T-helper 1 cell (primary cell): ENCODE measurements at places on chromosomes 3 and 15.

GRCh38 chr3:132870541-132870940 is 148.3 kb upstream of the NPHP3 start:
- DNase-seq = no peak

DNA sequence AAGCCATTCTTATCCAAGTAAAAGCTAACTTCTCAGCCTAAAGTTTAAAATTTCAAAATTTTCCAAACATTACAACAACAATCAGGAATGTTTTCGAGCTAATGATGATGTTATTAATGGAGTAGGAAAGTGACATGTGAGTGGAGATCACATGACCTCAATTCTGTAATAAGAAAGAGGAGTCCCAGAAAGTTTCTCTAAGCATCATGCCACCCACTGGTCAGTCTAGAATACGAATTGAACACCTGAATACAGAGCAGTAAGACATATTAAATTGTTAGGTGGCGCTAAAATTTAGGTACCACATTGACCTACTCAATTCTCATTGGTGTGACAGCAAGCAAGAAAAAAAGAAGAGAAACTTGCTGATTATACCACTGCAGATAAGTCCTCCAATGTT is 163.9 kb downstream of the DCLK3 start:
- DNase-seq = no peak

DNA sequence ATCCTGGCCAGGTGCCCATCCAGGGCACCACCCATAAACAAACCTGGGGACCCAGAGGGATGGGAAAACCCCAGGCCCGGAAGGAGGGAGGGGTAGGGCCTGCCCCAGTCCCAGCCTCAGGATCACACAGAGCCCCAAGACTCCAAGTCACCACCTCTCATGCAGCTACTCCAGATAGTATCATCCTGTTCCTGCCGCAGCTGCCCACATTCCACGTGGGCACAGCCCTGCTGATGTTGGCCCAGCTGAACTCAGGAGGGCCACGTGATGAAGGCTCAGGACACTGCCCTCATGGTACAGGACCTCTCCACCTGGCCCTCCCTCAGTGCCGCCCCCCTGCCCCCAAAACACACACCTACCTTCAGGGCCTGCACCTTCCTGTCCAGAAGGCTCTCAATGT is 69.5 kb downstream of the CACNA2D2 start:
- no peak for DNase-seq

DNA sequence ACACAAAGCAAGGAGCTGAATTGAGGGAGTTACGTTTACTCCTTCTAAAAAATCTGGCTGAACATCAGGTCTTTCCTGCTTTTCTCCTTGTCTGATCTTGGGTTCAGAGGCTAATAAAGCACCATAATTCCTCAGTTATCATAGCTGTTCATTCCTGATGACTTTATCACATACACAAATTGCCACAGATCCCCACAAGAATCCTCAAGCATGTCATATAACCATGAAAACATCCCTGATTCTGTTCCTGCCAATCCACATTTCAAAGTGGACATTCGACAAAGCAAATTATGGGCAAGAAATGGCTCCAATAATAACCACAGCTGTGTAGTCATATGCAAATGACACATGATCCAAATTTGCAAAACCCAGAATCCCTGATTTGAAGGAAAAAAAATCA is 321.3 kb downstream of the MEX3B start:
- no peak for DNase-seq

DNA sequence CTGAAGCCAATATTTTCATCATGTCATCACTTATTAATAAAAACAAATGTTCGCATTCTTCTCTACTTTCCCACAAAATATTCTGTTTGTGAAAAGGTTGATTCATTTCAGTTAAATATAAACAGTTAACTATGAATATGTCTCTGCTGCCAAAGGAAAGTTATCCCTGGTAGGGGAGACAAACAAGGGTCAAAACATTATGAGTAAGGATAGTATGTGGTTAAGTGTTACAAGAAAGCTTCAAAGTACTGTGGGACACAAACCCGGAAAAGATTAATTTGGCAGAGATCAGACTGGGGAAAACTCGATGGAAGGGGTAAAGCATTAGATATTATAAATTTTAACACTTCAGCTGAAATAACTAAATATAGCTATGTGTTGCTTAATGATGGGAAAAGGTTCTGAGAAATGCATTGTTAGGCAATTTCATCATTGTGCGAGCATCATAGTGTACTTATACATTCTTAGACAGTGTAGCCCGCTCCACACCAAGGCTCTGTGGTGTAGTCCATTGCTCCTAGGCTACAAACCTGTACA is 436.5 kb upstream of the TBL1XR1 start:
- no peak for DNase-seq

- no peak for DNase-seq
Observed at GRCh38 chr3:117398141-117398899, 688.7 kb downstream of the TUSC7 start.

DNA sequence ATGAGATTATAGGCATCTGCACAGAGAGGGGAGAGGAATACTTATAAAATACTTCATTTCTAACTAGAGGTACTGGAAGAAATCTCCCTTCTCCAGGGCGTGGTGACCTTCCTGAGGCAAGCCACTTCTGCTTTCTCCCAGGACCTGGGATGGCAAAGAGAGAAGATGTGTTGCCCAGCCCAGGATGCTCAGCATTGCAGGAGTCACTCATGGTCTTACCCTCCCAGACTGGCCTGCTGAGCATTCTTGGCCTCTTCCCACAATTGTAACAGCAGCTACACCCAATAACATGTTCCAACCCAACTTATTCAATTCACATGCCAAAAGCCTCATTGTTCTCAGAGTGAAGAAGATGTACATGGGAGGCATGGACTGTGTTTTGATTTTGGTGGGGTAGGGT is 37.9 kb downstream of the IL20RB start:
- no peak for DNase-seq

DNA sequence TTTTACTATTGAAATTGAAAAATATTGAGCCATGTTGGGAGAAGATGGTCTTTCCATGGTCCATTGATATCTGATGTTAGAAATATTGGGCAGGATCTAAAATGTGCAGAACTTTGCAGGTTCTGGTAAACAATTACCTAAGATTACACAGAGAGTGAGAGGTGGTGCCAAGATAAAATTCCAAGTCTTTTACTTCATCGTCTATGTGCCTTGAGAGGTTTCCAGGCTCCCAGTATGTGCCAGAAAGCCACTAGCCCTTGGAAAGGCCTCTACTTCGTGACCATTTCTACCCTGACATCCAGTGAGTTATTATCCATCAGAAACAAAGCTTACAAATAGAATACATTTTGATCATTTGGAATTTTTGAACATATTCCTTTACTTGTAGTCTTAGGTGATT is 27.6 kb downstream of the CD200 start:
- no peak for DNase-seq

DNA sequence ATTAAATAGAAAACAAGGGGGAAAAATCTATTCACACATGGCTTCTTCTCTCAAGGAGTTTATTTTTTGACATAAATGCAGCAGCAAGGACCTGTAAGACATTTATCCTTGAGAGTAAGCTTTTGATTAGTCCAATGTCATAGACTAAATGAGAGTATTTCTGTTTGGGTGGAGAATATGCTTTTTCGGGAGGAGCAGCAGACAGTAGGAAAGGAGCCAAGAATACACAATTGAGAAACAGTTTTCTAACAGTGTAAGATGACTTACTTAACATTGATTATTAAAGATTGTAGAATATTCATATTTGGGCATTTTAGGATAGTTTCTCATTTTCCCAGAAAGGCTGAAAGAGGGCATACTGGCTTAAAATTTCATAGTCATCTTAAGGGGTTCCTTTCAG is 65.9 kb upstream of the PAQR5 start:
- DNase-seq = no peak
